ENCODE measurements at places on chromosomes 7 and 10.

DNA sequence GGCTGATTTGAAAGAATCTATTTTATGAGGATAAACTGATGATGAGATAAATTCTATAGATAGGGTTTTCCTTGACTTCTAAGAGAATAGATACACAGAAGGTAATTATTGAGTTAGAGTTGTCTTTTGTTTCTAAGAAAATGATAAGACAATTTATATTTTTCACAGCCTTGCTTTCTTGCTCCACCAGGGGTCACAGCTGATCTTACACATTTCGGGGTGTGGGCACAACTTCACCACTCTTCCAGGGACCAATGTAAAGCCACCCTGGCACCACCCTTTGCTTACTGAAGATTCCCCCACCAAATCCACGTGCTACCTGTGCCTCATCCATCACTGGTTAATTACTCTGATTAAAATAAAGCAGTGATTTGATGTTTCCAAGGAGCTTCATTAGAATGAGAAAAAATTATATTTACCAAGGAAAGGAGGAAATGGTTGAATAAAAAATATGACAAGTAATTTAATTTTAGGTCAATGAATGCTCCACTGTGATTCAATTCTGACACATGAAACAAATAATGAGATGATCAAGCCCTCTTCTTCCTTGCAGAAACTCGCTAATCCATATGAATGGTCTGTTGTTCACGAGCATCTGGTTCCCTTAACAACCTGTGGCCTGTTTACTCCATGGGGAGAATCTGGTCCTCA is 177.3 kb upstream of the TNS3 start:
- DNase-seq, result no peak

- DNase-seq, result no peak
Measured at GRCh38 chr10:2714597-2714996, 352.8 kb upstream of the PFKP start.

GRCh38 chr10:104612571-104613205 is 28.4 kb upstream of the SORCS3 start:
- no peak for DNase-seq

- no peak for DNase-seq
Measured at GRCh38 chr7:38481401-38481800, 149.8 kb downstream of the AMPH start.

GRCh38 chr7:99112097-99112496 is 31.8 kb downstream of the SMURF1 start:
- peak; percentile 77 for DNase-seq

DNA sequence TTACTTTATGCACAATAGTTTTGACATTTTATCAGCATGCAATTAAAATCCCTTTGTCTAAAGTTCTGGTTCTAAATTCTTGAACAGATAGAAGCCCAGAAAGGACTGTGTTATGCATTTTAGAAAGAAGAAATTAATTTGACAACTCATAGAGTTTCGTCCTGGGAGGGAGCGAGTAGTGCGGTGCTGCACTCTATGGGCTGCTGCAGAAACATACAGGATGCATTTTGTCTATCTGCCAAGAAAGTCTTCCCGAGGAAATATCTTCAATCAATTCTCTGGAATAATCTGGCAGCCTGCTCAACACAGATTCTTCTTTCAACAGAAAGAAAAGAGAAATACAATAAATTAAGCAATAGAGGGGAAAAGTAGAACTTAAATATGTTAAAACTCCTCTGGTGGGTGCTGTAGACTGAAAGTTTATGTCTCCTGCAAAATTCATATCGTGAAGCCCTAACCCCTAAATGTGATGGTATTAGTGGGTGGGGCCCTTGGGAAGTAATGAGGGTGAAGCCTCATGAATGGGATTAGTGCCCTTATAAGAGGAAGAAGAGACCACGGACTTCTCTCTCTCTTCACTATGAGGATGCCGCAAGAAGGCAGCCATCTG is 39.0 kb upstream of the IFRD1 start:
- DNase-seq, result no peak

GRCh38 chr10:74988832-74989561 is 122.5 kb upstream of the SAMD8 start:
- DNase-seq, result no peak

GRCh38 chr10:76779796-76780301 is 857.8 kb downstream of the KCNMA1 start:
- DNase-seq, result no peak

GRCh38 chr7:79244482-79244881 is 209.0 kb downstream of the MAGI2 start:
- no peak for DNase-seq

DNA sequence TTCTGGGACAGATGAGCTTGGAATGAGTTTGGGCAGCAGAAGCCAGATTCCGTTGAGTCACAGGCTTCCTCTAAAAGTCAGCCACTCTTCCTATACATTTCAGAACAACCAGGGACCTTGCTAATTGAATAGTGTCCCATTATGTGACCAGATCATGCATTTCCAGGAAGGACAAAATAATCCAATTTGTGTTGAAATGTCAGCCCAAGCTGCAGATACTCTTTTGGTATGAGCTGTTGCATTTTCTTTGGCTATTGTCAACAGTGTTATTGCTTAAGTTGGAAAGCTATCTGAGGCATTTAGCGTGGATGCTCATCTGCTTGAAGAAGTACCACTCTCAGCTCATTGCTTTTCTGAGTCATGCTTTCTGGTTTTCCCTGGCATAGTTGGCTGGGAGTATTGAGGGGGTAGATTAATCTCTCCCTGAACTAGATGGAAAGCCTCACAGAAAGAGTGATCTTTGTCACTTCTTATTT is 223.7 kb upstream of the HABP2 start:
- no peak for DNase-seq

GRCh38 chr10:86654411-86655172 is at the start of gene OPN4:
OPN4 (plus strand) TSS chr10:86654547; CDS start chr10:86654784, 237 bp downstream.
- no peak for DNase-seq

- no peak for DNase-seq
Measured at GRCh38 chr10:26367771-26368170, 70.4 kb upstream of the APBB1IP start.

Data from SJSA1 (cell line).